Pons (tissue), 1 donor: ENCODE measurements at places on chromosomes 7 and 10.

DNA sequence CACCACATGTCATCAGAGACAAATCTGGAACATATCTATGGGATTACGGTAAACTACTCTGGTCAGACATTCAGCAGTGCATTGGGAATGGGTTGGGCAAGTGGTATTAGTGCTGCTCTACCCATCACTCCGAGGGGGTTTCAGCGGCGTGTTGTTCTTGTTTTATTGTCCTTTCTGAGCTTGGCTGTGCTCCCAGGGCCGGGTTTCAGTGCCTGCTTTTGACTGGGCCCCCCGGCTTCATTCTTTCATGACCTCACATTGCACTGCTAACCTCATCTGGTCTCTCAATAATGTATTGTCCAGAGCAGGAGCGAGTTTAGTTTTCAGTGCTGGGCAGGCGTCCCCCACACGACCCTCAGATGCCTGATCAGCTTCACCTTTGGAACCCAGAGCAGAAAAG, 364.6 kb downstream of the PAXIP1 start:
- no peak for DNase-seq

DNA sequence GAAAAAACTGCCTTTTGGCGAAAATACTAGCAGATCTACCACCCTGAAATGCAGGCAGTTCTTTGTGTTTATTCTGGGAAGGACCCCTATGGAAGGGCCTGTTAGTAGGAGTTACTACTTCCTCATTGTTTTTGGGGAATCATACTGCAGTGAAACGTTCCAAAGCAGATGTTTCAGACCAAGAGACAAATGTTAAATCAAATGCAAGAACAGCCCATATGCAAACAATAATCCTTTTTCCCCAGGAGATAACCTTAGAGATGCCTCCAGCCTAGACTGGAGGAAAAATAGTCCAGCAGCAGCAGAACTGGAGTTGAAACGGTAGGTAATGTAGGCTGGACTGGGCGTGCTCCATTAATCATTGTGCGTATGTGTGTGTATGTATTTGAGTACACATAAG, 65.9 kb upstream of the VWDE start:
- DNase-seq: no peak

DNA sequence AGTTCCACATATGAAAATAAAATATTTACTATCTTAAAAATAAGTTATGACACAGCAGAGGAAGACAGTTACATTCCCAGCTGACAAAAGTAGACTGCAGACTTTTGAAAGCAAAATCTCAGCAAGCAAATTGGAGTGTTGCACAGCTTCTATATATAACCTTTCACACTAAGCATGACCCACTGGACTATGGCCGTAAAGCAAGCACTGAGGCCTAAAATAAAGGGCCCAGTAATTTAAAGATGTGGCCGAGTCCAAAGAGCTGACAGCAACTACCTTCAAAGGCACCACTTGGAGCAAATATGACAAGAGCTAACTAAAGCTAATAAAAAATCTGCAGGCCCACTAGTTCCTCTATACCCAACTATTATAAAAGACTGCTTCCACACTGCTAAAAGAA, 6.5 kb downstream of the GDI2 start:
- DNase-seq: no peak

- DNase-seq: no peak
These were observed 2.1 kb downstream of the ADIRF start for GRCh38 chr10:86970162-86970981.

- DNase-seq: peak; percentile 53
These were observed at the start of gene HOXA5 for GRCh38 chr7:27143023-27143949. TSS of gene HOXA5 (minus strand) at chr7:27143681. CDS start at chr7:27143607, 74 bp downstream.

DNA sequence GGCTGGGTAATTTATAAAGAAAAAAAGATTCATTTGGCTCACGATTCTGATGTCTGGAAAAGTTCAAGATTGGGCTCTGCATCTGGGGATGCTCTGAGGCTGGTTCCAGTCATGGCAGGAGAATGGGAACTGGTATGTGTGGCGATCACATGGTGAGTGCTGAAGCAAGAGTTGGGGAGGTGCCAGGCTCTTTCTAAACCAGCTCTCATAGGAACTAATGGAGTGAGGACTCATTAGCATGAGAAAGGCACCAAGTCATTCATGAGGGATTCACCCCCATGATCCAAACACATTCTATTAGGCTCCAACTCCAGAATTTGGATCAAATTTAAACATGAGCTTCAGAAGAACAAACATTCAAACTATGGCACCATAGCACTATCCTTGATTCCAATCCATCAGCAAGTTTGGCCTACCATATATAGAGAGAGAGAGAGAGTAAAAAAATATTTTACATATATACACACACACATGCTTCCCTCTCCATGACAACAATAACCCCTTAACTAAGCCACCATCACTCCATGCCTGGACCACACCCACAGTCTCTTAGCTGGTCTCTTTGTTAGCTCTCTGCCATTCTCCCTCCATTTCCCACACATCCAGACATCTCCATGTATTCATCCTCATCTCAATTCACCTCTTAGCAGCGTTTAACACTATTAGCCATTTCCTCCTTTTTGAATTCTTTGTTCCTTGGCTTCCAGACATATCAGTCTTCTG, 57.9 kb downstream of the NPY start:
- no peak for DNase-seq

GRCh38 chr10:75654171-75654771, 222.8 kb downstream of the LRMDA start:
- DNase-seq: no peak

- no peak for DNase-seq
These were observed 57.7 kb upstream of the EFCAB10 start for GRCh38 chr7:105638902-105639495.

- no peak for DNase-seq
These were observed 558.9 kb downstream of the DNAJB6 start for GRCh38 chr7:157895520-157896375.

DNA sequence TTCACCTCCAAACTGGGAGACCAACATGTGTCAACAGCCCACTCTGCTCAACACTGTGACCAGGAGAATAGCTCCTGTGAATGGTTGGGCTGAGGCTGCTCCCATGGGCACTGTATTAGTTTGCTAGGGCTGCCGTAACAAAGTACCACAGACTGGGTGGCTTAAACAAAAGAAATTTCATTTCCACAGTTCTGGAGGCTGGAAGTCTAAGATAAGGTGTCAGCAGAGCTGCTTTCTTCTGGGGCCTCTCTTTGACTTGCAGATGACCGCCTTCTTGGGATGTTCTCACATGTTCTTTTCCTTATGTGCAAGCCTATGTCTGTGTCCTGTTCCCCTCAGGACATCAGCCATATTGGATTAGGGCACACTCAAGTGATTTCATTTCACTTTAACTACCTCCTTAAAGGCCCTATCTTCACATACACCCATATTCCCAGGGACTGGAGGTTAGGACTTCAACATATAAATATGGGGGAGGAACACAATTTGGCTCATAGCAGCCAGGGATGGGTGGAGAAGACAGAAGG, 90.3 kb downstream of the CPED1 start:
- DNase-seq: no peak

DNA sequence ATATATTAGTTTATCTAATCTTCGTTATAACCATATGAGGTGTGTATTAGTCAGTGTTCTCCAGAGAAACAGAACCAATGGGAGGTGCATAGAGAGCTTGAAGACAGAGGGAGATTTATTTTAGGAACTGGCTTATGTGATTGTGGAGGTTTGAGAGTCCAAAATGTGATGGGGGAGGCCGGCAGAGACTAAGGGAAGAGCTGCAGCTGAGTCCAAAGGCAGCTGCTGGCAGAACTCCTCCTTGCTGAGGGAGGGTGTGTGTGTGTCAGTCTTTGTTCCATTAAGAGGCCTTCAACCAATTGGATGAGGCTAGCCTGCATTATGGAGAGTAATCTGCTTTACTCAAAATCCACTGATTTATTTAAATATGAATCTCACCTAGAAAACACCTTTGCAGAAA, 165.1 kb downstream of the SH3PXD2A start:
- DNase-seq: peak; percentile 93

- DNase-seq: no peak
These were observed 189.9 kb downstream of the PPP1R9A start for GRCh38 chr7:95097291-95097690.

DNA sequence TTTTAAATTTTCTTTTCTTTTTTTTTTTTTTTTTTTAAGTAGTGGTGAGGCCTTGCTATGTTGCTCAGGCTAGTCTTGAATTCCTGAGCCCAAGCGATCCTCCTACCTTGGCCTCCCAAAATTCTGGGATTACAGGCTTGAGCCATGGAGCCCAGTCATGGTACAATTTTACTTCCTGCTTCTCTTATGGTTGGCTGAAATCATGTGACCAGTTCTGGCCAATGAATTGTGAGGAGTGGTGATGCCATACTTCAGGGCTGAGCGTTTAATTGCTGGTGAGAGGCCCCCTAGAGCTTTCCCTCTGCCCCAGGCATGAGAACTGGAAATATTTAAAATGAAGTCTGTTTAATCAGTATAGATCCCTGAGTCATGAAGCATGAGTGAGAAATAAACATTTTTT, 22.2 kb upstream of the BAIAP2L1 start:
- no peak for DNase-seq

GRCh38 chr7:45404622-45405021, 169.5 kb upstream of the ADCY1 start:
- no peak for DNase-seq

GRCh38 chr10:33807531-33808359, 473.3 kb upstream of the NRP1 start:
- DNase-seq: no peak

- no peak for DNase-seq
These were observed 126.0 kb downstream of the SGMS1 start for GRCh38 chr10:50497758-50498157.

DNA sequence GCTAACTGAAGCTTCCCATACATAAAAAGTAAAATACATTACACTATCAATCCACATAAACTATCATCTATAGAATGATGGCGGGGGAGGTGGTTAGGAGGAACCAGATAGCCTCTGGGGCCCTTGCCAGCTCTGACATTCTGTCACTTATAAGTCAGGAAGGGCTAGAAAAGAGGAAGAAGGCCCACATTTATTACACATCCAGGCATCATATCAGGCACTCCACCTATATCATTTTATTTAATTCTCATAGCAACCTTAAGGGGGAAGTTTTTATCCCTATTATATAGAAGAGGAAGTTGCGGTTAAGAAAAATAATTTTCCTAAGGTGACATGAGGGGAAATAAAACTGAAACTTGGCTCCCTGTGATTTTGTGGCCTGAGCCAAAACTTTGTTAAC, 29.9 kb downstream of the HEPACAM2 start:
- no peak for DNase-seq

DNA sequence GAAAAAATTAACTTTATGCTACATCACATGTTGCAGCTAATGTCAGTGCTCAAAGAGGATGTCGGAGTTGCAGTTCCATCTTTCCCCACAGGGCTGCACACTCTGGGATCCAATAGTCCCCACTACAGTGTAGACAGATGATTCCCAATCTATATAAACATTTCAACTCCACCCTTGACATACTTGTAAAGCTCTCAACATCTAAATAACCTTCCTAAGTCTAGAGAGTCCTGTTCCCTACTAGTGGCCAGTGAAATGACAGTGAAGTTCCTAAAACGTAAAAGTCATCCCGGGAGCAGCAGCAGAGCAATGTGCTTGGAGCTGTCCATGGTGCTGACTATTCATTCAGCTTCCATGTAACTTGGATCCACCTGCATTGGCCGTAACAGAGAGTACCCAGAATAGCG, 145.1 kb downstream of the GRM8 start:
- peak; percentile 56 for DNase-seq

DNA sequence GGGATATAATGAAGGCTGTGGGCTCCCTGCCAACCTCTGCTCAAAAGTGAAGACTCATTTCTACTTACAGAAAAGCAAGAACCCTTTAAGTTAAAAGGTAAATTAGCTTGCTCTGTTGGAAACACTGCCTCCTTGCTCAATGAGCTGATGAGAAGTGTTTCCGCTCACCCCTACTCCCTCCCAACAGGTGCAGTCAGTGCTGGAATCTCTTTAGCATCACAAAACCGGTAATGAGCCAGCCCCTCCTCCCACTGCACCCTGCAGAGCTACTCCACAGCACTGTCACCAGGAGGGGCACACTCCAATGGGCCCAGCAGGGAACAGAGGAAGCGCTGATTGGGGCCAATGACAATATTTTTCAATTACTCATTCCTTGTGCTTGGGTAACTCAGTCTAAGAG, 262.5 kb downstream of the TCERG1L start:
- DNase-seq: no peak

GRCh38 chr7:106339513-106340246, 54.9 kb upstream of the NAMPT start:
- DNase-seq: no peak

GRCh38 chr10:15262036-15262713, 93.7 kb upstream of the NMT2 start:
- peak; percentile 64 for DNase-seq

GRCh38 chr10:123355748-123356481, 201.7 kb downstream of the BUB3 start:
- DNase-seq: no peak

DNA sequence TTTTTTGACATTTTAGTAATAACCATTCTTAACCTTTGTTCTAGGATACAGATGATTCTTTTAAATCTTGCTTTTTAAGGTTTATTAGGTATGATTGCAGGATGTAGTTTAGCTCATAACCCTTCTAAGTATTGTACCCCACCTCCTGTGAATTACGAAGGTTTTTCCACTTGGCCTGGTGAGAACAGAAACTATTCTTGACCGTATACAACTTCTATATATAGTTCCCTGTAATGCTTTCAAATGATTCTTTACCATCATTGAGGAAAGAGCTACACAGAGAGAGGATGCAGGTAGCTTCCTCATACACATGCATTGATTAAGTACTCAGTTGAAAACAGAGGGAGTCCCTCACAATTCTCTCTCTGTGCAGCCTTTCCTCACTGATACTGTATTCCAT, 86.3 kb downstream of the PALS2 start:
- DNase-seq: no peak

- DNase-seq: no peak
These were observed 35.3 kb downstream of the COG5 start for GRCh38 chr7:107528461-107528860.

- DNase-seq: no peak
These were observed 33.7 kb upstream of the CFAP46 start for GRCh38 chr10:132975831-132976682.

GRCh38 chr7:132430861-132431822, 145.1 kb downstream of the PLXNA4 start:
- no peak for DNase-seq

DNA sequence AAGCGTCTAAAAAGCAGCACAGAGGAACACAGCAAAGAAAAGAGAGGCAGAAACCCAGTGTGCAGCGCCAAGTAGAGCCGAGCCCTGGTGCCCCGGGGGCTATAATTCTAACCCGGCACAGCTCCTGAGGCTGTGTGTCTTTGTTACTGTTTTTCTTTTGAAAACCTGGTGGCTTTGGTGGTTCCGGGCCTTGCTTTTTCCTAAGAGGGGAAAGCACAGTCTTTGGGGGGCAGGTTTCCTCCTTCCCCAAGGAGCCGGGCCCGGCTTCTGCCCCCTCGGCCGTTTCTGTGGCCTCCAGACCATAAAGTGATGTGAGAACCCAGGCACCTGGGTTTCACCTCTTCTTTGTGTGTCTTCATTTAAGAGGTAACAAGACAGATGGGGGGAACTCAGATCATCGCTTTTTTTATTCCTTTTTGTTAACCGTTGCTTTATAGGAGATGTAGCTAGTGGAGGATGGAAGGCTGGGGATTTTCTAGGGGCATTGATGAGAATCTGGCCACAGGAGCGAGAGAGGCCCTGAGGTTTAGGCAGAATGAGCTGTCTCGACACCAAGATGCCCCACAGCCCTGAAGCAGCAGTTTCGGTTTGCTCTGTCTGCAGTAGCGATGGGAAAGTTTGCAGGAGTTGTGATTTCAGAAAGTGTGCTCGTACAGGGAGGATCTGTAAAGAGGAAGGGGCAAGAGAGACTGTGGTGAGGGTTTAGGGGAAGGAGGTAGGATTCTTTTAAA, 367.8 kb upstream of the GALNT17 start:
- DNase-seq: no peak
